Stimulated activated CD4-positive, alpha-beta T cell treated with anti-CD3 and anti-CD28 coated beads, Interleukin-4, amount 100 ng/mL, for 4 hours (primary cell): ENCODE measurements at places on chromosomes 12 and 14.

DNA sequence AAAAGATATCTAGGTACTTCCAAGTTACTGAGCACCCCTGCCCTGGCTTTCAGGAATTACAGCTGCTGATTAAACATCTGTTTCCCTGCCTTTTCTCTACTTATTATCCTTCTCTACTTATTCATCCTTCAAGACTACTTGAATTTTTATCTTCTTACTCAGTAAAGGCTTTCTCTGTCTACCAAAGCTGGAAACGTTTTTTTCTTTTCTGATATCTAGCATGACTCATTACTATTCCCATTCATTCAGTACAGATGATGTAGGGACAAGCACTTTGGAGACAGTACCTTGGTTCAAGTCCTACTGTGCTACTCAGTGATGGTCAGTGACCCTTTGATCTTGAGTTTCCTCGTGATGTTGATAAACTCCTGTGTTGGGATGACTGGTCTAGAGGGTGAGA is 848.7 kb downstream of the NRXN3 start:
- no peak for DNase-seq

GRCh38 chr14:51743588-51744000 is 91.9 kb downstream of the FRMD6 start:
- no peak for DNase-seq

DNA sequence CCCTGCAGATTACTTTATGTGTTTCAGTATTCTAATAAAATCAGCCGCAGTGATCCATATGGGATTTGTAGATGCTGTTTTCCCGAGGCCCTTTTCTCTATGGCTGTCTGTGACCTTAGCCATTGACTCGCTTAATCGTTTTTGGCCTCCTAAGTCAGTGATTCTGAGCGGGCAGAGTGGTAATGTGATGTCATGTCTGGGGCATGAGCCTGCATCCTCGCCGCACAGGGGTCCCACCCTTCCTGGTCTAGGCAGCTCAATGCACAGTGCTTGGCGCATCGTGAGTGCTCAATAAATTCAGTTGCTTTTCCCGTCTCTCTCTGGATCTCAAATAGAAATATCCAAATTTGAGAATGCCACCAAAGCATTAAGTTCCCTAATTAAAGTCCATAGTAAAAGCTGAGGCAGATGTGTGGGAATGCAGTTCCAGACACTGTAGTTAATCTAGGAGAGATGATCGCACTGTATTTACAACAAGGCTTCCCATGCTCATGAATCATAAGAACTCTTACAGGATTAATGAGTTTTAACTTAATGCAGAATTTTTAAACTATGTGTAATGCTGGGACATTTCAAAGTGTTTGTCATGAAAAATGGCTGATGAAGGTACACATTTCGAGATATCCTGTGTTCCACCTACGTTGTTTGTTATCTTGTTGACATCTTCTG is 29.3 kb downstream of the HMGA2 start:
- no peak for DNase-seq

- no peak for DNase-seq
Observed at GRCh38 chr12:124842800-124843510, 20.7 kb downstream of the SCARB1 start.
